ENCODE measurements at places on chromosomes 3 and 15.

DNA sequence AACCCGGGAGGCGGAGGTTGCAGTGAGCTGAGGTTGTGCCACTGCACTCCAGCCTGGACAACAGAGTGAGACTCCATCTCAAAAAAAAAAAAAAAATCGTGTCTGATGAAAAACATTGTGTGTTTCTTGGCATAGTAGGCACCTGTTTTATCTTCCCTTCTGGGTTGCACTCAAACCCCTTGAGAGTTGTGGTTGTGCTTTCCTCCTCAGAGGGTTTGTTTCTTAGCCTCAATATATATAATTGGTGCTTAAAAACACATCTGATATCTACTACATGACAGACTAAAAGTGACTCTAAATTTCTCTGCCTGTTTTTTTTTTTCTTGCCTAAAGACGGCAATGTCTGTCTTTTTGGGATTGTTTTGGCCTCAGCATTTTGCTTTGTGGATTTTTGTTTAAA, 7.6 kb downstream of the NR1D2 start:
- DNase-seq = no peak

DNA sequence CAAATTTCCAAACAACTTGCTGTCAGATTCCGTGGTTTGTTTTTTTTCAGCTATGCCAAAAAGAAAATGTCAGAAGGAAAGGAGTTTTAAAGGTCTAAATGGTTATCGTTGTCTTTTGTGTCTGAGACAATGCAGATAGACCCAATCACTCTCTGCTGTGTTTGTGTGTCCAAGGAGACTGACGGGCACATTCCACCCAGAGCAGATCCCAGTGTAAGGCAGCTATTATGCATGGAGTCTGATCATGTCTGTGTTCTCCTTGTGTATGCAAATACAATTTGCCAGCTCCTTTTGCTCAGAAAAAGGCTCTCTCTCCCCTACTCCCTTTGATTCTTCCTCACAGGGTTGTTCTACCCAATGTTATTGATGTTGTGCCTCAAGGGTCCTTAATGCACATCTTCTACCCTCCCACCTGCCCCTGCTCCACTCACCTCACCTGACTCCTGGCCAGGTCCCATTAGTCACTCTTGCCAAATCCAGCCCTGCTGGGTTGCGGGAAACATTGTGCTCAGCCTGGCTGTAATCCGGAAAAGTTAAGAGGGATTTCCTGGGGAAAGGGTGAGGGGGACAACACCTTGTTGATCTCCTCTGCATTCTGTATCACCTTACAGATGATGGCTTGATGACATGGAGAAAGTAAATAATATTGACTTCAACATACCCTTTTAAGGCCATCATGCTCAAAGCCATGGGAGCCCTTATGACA, 61.0 kb downstream of the OTOL1 start:
- DNase-seq = no peak

GRCh38 chr3:5016211-5017161, 37.2 kb downstream of the BHLHE40 start:
- DNase-seq = no peak

DNA sequence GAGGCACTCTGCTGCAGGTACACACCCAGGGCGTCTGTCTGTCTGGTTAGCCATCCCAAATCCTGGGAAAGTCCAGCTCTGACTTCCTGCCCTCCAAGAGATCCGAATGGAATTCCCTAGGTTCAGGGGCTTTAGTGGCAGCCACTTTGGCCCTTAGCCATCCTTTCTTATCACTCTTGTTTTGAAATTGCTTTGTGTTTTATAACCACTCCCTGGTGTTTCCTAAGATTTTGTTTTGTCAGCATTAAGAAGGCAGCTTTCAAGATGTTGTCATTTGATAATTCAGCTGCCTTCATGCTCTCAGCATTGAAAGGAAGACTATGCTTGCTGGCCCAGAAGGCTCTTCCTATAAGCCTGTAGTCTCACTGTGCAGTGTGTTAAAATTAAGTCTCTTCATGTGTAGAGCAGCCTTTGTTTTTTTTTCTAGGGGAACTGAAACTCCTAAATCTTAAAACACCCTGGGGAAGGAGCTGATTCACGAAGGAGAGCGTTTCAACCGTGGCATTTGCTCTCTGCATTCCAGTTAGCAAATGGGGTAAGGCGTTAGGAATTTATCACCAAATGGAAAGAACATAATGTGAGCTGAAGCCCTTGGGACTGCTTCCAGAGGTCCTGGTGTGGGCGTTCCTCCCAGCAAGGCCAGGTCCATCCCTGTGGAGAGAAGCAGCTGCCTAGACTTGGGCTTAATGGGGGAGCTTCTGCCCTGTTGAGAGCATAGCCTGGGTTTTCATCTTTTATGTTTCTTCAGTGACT, 14.2 kb upstream of the CLEC3B start:
- DNase-seq = peak; percentile 97

GRCh38 chr3:167473863-167474262, at the start of gene SERPINI2:
SERPINI2 (minus strand) TSS chr3:167474042; CDS start chr3:167471834, 2,208 bp downstream.
- no peak for DNase-seq

GRCh38 chr15:42106288-42106687, 11.9 kb upstream of the PLA2G4D start:
- no peak for DNase-seq

DNA sequence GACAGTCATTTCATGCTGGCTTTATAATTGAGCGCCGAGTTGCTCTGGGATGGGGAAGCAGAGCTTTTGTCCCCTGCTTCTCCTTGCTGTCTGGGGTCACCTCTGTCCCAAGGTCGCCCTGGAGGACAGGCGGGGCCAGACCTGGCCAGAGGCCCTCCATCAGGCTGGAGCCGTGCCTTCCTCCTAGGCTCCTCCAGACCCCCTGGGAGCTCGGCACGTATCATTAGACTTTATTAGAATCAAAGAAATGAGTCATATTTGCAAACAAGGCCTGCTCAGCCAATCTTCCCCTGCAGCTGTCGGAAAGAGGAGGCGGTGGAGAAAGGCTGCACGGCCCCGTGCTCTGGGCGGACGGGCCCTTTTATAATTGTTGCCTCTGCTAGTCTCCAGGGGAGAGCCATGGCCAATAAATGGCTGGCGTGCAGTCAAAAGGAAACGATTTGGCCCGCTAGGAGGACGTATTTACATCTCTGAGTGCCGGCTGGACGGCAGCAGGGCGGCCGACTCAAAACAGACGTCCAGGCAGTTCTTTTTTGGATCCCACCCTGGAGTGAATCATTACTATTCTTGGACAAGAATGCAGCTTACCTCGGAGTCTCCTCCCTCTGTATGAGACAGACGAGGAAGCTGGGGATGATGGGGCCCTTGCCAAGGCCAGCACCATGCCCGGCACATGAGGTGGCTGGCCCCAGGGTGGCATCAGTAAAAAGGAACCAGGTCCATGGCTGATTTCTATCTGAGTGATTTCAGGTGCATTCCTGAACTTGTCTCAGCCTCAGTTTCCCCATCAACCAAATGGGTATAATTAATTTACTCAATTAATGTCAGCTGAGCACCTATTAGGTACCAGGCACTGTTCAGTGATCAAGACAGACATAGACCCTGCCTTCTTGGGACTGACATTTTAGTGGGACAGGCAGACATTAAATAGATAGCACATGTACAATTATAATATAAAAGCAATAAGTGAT, 50.6 kb downstream of the SLC6A6 start:
- peak; percentile 98 for DNase-seq

GRCh38 chr3:10955711-10956453, 36.7 kb upstream of the SLC6A1 start:
- no peak for DNase-seq

- DNase-seq = no peak
Measured at GRCh38 chr3:124582196-124582595, 148.1 kb upstream of the UMPS start.

DNA sequence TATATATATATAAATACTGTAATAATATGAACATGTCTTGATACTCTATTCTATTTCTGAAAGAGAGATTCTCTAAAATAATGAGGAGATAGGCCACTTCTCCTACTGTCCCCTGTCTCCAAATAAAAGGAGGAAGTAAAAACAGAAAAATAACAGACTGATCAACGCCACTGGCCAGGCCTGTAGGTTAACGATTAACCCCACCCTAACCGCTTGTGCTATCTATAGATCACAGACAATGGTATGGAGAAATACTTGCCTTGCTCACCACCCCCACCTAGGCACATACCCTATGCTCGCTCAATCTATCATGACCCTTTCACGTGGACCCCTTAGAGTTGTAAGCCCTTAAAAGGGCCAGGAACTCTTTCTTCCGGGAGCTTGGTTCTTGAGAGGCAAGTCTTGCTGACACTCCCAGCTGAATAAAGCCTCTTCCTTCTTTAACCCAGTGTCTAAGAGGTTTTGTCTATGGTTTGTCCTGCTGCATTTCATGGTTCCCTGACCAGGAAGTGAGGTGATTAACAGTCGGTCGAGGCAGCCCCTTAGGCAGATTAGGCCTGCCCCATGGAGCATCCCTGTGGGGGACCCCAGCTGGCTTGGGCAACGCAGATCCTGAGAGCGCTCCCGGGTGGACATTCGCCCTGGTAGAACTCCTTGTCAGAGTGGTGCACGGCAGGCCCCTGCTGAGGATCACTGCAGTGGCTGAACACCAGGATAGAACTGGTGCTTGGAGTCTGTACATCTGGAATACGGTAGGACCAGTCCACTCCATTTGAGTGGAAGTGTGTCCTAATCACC, 521.8 kb upstream of the CNTN3 start:
- DNase-seq = no peak

DNA sequence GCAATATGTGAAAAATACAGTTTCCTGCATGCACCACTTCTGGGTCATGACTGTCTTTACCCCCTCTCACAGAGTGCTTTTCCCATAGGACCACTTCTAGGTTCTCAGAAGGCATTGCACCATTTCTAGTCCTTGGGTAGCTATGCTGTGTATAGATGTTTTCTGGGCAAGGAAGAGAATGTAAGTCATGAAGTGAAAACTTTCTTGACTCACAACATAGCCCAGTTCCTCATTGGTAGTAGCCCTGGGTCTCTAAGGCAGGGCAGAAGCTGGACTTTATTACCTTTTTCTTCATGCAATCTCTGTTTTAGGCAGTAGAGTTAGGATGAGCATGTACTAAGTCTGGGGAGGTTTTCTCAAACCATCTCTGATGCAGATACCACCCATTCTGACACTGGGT, 203.1 kb downstream of the EPHB1 start:
- DNase-seq = no peak

DNA sequence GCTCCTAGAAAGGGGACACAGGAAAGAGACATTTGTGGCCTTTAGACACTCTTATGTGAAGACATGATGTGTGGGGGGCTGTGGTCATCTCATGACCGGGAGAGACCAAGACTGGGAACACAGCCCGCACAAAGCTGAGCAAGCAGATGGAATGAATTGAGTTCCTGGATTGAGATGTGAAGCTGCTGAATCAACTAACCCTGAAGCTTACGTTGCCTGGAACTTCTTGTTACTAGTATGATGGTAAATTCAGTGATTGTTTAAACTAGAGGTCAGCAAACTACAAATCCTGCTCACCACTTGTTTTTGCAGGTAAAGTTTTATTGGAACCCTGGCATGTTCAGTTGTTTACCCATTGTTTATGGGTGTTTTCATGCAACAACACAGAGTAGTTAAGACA, 83.4 kb upstream of the BHLHE40 start:
- peak; percentile 28 for DNase-seq

DNA sequence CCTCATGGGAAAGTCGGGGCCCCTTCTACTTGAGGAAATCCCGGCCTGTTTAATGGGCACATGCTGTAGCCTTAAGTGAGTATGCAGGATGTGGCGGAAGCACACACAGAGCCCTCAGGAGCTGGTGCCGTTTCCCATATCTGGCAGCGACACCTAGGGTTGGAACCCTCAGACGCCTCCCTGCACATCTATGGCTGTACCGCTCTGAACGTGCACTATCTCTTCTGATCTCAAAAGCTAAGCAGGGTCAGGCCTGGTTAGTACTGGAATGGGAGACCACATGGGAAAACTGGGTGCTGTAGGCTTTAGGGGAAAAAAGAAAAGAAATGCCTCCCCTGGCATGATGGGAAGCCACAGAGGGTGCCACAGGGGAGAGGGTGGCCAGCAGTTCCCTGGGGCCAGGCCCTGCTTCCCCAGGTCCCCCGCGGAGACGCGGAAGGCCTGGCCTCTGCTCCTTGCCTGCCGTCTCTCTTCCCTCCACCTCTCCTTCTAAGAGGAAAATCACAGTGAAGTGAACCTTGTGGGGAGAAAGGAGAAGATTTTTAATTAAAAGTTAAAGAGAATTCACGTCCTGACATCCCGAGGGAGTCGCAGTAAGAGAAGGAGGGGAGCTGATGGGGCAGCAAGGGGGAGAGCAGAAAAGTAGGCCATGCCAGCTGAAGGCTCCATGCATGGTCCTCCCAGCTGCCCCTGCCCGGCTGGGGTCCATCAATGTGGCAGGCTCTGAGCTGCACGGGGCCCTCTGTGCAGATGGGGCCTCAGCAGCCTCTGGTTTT, 60.5 kb upstream of the TMEM115 start:
- no peak for DNase-seq

GRCh38 chr3:115227461-115227860, 80.4 kb upstream of the ZBTB20 start:
- DNase-seq = no peak

GRCh38 chr3:197406266-197406665, 107.9 kb upstream of the DLG1 start:
- no peak for DNase-seq

DNA sequence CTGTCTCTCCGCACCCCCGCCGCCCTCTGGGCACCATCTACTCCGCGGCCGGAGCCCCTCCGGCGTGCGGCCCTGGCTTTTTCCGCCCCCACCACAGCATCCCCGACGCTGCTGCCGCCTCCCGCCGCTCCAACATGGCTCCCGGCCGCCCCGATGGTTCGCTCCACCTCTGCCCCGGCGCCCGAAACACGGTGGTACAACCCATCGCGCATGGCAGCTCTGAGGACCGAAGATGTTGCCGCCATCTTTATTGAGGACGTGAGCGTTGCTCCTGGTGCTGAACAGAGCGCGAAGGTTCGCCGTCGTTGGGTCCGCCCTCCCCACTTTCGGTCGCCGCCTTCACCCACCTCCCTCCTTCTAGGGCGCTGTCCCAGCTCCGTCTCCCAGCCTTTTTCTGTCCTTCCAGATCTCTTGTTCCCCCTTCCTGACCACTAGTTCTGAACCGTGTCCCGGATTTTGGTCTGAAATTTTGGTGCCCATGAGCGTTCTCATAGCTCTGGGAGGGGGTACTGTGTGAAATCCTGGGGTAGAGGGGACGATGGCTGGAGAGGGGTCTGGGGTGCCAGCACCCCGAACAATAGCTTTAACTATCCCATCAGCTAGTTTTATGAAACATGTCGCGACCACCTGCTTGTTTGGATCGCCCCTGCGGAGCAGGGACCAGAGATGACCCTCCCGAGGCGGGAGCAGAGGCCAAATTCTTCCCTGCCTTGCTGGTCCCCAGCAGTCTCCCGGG, at the start of gene CELSR3:
CELSR3 (minus strand) TSS at position 134 of the 736 bp plus-strand sequence. CDS start 252 bp downstream, outside the sequence.
- DNase-seq = peak; percentile 84
